Left colon (tissue), 2 donors: ENCODE measurements at places on chromosomes 16 and 17.

DNA sequence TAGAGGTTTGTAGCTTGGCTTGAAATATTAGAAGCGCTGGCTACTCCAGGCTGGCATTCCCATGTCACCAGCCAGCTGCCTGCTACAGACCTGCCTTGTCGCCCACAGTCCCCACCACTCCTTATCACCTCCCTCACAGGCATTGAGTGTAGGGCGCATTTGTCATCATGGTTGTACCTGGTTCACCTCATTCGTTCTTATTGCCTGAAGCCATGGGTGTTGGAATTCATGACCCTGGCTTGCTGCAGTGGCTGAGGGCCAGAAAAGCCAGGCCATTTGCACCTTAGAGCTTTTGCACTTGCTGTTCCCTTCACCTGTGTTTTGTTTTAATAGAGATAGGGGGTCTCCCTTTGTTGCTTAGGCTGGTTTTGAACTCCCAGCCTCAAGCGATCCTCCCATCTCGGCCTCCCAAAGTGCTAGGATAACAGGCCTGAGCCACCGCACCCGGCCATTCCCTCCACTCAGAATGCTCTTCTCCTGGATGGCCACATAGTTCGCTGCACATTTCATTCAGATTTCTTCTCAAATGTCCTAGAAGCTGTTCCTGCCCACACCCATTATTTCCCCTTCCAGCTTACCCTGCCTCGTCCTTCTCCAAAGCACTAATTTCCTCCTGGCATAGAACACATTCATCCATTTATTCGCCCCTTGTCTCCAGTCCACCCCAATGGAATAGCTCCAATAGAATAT lies 97.6 kb downstream of the C16orf78 start:
- no peak for DNase-seq

DNA sequence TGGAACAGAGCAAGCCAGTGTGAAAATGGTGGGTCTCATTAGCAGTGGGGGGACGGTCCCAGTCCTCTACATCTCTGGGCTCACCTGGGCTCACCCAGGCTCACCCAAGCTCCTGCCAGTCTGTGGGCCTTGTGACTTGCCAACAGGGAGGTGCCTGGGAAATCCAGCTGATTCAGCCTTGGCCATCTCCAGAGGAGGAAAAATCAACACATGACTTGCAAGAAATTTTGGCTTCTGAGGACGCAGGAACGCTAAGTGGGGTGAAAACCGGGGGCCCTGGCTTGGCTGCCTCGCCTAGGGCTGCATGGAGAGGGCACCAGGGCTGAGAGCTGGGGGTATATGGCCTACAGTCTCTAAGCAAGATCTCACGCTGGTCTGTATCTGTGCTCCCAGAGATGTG lies 47.7 kb downstream of the VAC14 start:
- DNase-seq, result no peak

GRCh38 chr17:47816111-47816735 lies 5.4 kb downstream of the OSBPL7 start:
- DNase-seq, result no peak

GRCh38 chr17:75370286-75370915 lies 35.1 kb downstream of the GRB2 start:
- DNase-seq, result no peak

- no peak for DNase-seq
Measured at GRCh38 chr16:19329932-19330331, 44.4 kb downstream of the CLEC19A start.

GRCh38 chr16:64925166-64925565 lies 196.7 kb downstream of the CDH11 start:
- no peak for DNase-seq

GRCh38 chr16:12096157-12096777 lies 119.7 kb downstream of the SNX29 start:
- DNase-seq, result no peak

- DNase-seq, result no peak
Measured at GRCh38 chr16:8886593-8887430, 4.7 kb downstream of the LITAFD start.

GRCh38 chr17:45247429-45248131 lies 14.3 kb downstream of the SPATA32 start:
- DNase-seq, result peak; percentile 98

DNA sequence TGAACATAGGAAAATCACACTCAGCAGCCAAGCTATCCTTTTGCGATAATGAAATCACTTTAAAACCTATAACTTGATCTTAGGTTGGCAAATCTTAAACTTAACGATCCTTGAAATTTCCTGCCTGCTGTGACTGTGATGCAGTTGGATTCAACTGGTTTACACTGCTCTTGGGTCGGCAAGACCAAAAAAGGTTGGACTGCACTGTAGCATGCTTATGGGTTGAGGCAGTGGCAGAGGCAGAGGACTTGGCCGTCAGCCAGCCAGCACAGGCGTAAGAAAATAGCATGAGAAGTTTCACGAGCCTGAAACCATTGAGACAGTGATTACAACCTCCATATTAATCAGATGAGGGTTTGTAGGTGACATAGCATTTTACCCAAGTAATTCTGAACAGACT lies 21.4 kb downstream of the WSB1 start:
- DNase-seq, result peak; percentile 86

DNA sequence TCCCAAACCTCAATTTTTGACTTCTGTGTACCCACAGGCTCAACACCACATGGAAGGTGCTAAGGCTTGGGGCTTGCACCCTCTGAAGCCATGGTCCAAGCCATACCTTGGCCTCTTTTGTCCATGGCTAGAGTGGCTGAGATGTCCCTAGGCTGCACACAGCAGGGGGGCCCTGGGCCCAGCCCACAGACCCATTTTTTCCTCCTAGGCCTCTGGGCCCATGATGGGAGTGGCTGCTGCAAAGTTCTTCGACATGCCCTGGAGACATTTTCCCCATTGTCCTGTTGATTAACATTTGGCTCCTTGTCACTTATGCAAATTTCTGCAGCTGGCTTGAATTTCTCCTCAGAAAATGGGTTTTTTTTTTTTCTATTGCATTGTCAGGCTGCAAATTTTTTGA lies 47.0 kb downstream of the TBC1D26 start:
- no peak for DNase-seq

GRCh38 chr16:924063-924462 lies 46.7 kb downstream of the LMF1 start:
- no peak for DNase-seq

GRCh38 chr17:57330587-57330986 lies 74.3 kb downstream of the MSI2 start:
- DNase-seq, result no peak

- DNase-seq, result peak; percentile 52
Measured at GRCh38 chr17:68346448-68346847, 55.2 kb downstream of the ARSG start.

DNA sequence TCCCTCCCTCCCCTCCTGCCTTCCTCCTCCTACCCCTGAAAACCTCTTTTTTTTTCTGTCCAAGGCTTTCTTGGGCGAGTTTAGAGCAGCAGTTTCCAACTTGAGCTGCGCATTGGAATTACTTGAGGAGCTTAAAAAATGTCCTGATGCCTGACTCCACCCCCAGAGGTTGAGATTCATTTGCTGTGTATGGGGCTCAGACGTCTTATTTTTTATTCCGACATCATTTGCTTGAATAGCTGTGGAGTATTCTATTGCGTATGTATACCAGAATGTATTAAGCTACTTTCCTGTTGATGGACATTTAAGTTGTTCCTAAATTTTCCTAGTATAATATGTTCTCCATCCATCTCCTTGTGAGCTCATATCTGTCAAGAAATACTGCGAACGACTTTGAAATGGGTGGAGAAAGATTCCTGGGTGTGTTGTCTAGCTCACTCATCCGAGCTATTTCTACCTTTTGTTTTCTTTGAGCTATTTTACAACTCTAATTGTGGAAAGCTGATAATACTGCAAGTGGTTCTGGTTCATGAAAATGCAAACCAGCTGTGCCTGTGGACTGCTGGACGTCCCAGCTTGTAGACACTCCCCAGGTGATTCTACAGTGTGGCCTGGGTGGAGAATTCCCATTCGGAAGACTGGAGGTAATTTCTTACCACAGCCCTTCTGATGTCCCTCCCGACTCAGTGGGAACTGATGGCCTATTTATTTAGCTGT lies 40.5 kb downstream of the CMIP start:
- DNase-seq, result no peak

DNA sequence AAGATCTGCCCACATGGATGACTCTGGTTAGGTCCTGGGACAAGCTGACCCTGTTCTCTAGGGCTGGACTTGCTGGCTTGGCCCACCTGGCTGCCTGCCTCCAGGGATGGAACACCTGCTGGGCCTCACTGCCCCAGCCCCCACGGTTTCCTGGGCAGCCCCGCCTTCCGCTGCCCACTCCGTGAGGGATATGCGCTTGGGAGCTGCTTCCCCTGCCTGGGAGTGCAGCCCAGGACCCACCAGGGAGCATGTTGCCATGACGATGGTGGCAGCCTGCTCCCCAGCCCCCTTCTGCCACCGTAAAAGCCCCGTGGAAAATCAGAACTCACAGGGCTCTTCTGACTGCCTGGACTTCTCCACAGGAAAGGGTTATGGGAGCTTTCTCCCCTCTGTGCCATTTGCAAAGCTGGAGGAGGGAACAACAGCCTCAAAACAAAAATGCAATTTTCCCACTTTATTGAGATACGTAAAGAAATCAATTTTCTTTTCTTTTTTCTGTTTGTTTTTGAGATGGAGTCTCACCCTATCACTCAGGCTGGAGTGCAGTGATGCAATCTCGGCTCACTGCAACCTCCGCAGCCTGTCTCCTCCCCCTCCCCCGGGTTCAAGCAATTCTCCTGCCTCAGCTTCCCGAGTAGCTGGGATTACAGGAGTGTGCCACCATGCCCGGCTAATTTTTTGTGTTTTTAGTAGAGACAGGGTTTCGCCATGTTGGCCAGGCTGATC lies 18.0 kb upstream of the GAS7 start:
- DNase-seq, result no peak

- no peak for DNase-seq
Measured at GRCh38 chr17:21031756-21032396, 10.9 kb downstream of the USP22 start.

DNA sequence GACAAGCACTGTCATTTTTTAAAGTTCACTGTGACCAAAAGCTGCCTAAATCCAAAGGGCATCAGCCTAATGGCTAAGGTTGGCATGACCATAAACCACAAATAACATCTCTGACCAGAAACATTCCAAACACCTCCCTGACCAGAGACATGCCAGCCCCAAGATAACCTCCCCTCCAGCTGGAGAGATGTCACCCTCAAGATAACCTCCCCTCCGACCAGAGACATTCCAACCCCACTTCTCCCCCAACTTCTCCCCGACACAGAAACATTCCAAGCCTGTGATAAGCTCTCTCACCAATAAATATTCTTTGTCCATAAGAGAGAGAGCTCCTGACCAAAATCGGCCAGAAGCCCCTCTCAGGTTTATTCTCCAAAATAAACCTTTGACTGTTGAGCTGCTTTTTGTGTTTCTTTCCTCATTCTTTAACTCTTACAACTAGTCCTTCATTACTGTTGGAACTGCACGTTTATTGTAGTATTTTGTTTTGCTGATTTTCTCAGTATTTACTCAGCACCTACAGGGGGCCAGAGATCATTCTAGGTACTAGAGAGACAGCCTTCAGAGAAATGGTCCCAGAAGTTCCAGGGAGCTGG lies 325.6 kb downstream of the SLC39A11 start:
- no peak for DNase-seq

GRCh38 chr16:81006211-81006812 lies 373 bp downstream of the CMC2 start:
- DNase-seq, result peak; percentile 85

GRCh38 chr17:65850486-65850885 lies 289.0 kb upstream of the AXIN2 start:
- no peak for DNase-seq

DNA sequence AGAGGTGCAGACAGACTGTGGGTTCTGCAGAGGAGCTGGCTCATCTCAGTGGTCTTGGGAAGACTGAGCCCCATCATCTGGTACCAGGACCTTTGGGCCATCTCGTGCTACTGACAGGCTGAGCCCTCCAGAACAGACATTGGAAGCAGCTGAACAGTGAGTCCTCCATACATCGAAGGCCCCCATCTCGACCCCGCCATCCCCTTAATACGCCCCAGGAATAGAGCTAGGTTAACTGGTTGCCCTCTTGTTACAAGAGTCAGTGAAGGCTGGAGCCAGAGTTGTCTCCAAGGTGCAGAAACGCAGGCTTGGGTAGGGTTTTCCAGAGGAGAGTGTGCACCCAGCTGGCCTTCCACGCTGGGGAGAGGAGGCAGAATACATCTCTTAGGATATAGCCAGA lies 76.0 kb downstream of the N4BP1 start:
- DNase-seq, result no peak

- no peak for DNase-seq
Measured at GRCh38 chr17:68763562-68763961, 162.4 kb upstream of the FAM20A start.

GRCh38 chr16:1287982-1288670 lies 21.3 kb upstream of the UBE2I start:
- DNase-seq, result no peak

DNA sequence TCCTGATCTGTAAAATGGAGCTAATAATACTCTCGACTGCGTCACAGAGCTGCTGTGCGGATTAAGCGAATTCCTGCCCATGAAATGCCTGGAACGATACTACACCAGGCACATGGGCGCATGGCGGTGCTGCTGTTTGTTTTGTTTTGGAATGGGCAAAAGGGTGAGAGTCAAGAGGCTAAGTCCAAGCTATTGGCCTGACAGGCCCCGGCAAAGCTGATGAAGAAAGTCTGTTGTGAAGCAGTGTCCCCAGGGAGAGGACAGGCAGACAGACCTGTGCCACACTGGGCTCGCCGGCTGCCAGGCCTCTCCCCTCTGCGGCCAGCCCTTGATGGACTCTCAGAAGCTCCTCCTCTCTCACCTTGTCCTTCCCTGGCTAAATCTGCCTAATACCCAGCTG lies 31.3 kb upstream of the RASD1 start:
- DNase-seq, result no peak

DNA sequence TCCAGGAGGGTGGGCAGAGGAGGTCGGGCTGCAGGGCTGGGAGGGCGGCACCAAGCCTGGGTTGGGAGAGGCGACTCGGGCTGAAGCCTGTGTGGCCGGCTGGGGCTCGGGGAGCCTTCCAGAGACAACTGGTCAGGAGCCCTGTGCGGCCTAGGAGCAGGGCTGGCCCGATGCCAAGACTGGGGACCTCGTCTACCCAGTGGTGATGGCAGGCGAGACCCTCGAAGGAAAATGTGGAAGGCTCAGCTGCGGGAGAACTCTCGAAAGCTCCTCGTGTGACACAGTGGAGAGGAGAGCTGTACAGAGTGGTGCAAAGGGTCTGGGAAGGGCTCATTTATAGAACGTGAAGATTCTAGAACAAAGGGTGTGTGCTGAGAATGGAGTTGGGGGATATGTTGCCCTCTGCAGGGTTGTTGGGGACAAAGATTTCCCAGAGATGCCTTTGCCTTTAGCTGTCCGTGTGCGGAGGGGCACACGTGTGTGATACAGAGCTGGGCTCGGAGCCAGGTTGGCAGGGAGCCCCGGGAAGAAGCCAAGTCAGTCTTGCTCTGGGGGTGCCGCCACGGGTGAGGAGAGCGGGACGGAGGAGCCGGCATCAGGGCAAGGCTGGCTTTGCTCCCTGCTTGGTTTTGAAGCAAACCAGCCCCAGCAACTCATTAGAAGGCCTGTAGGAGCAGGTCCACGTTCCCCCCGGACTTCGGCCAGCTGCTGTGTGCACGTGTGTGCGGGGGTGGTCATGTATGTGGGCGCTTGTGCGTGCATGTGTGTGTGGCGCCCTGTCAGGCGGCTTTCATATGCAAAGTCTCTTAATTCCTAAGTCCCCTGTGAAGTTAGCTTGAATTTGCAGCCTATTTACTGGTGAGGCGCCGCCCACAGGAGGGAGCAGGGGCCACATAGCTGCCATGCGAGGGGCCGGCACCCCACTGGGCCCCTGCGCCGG lies 132.4 kb upstream of the CHMP6 start:
- peak; percentile 58 for DNase-seq

- no peak for DNase-seq
Measured at GRCh38 chr17:32264823-32265191, 825 bp upstream of the RHBDL3 start.

GRCh38 chr16:74862743-74863244 lies 88.2 kb upstream of the FA2H start:
- no peak for DNase-seq
